ENCODE measurements at places on chromosomes 1 and 21. TPM values are rescaled to one million over a fixed set of nuclear protein-coding genes. Genes with fewer than 3 reads are reported as not detected.

GRCh38 chr1:32864375-32865019 lies 6.2 kb downstream of the FNDC5 start:
- DNase-seq = no peak

DNA sequence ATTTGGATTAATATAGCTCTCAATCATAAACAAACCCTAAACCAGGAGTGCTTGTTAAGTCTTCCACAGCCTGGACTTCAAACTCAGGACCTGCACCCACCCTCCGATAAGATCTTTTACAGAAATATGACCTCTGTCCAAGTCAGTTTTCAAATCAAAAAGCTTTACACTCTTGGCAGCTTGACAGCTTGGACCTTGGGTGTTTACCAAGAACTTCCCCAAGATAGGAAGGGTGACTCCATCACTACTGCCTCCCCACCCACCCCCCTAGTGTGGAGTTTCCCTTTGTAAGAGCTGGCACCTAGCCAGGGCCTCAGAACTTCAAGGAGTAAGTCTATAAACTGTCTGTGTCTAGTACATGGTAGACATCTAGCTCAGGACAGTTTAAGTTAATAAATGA lies 9.6 kb downstream of the BCAR3 start:
- DNase-seq = peak; percentile 93

GRCh38 chr1:63758791-63759190 lies 15.0 kb upstream of the ROR1 start:
- DNase-seq = no peak

GRCh38 chr1:44947774-44948311 lies 38.6 kb downstream of the EIF2B3 start:
- DNase-seq = no peak

Gene LCE1A
- total RNA-seq = not detected

Gene SRGAP2B
- 46.8 TPM for total RNA-seq

DNA sequence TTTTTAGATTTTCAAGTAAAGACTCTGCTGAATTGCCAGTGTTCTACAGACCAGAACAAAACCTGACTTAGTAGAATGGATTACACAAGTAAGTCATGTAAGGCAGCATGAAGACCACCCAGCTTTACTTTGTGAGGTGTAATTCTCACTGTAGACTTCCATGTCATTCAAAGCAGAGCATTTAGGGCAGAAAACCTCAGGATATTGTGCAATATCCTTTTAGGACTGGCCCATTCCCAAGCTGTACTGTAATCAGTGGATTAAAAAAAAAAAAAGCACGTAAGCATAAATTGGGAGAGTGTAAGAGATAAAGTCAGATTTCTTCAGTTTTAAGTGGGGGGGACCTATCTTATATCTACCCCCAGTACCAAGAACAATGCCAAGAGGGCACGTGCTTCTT lies 380.5 kb upstream of the PRMT6 start:
- DNase-seq = no peak

DNA sequence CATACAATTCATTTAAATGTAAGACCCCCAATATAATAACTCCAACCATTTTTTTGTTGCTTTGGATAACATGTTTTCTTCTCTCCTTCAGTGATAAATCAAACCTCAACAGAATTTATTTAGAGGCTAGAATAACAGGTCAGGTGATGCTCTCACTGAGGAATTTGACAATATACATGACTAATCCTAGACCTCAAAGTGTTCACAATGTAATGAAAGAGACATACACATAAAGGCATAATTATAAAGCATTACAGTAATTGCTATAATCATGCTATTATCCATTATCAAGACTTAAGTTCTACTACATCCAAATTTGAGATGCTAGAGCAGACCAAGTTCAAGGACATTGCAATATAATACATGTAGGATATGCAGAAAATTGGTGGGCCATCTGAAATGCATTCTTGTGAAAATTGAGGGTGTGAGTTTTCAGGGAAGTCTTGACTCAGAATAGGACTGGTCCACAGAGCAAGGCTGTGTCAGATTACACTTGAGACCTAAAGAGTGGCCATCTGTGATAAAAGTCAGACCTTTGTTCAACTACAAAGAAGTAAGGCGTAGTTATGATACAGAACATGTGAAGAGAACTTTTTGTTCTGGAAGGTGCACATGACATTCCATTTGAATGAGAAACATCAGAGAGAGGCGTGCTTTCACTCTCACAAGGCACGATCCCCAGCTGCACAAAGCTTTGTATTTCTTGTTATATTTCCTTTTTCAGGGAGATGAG lies 45.5 kb downstream of the UTP25 start:
- DNase-seq = no peak

DNA sequence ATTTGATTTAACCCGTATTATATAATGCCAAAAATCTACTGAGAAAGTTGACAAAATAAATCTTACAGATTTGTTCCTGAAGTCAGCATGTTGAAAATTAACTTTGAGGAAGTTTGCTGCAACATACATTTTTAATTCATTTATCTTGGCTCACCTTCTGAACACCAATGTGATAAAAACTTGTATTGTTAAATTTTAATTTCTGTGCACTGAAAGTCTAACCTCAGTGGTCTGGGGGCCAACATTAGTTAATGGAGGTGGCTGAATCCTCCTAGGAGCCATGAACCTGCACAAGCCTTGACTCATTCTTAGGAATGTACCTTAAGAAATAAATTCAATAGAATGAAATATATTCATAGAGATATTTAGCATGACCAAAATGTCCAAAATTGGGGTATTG lies 95.3 kb downstream of the ADSS2 start:
- no peak for DNase-seq

DNA sequence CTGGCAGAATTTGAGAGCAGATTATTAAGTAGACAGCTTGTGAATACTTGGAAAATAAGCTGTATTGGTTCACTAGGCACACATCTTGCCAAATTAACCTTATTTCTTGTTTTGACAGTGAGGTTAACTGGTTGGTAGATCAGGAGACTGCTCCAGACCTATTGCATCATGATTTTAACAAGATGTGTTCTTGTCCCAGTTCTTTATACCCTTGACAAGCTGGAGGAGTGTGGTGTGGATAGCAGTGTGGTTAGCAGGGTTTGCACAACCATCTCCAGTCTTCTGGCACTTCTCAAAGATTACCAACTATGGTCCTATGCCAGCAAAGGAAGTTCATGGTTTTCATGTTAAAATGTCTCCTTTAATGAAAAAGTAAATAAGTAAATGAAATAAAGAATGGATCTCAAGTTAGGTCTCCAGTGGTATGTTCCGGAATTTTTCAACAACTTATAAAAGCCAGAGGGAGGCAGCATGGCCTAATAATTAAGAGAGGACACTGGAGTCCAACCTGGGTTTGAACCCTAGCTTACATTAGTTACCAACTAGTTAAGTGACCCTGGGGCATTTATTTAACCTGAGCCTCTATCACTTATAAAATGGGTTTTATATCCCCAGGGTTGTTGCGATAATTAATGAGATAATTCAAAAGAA lies 34.1 kb downstream of the DDX20 start:
- DNase-seq = no peak

GRCh38 chr1:25697435-25698217 lies 81.0 kb downstream of the MAN1C1 start:
- no peak for DNase-seq

DNA sequence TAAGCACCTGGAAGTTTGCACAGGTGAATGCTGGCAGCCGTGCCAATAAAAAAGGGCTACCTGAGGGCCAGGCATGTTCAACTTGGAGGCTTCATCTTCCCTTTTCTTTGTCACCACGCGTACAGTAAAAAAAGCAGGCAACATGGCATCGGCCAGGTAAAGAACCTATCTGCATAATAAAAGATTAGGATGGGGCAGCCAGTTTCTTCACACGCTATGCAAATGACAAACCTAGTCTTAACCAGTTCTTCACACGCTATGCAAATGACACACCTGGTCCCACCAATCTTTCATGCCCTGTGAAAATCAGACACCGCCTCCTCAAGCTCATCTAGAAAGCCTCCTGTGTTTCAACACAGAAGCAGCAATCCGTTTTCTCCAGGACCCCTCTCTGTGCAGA lies 413.4 kb downstream of the HLX start:
- DNase-seq = no peak

DNA sequence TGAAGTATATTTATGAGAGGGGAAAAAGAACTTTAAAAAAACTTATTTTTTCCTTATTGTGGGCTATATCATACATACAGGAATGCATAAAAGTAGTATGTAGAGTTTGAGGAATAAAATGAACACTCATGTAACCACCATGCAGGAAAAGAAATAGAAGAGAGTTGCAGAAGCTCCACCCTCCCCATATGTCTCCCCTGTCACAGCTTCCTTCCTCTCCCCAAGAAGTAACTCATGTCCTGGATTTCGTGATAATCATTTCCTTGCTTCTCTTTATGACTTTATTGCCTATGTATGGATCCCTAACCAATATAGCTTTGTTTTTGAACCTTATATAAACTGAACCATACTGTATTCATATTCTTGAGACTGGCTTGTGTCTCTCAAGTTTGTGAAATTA lies 126.4 kb downstream of the ZZZ3 start:
- DNase-seq = no peak

GRCh38 chr21:40882192-40882915 lies 35.4 kb upstream of the DSCAM start:
- no peak for DNase-seq

DNA sequence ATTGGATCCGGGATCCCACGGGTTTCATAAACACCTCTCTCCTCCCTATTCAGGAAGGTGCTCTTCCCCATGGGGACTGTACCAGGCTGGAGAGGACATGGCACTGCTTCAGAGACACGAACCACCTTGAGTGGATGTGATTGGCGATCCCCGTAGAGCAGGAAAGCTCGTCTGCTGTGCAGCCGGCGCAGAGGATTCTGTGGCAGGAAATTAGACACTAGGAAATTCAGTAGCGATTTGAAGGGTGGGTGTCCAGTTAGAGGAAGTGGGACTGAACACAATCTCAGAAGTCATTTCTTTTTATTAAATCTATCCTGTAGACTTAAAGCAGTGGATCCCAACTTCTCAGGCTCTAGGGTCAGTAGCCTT lies 767 bp downstream of the PDIK1L start:
- no peak for DNase-seq

DNA sequence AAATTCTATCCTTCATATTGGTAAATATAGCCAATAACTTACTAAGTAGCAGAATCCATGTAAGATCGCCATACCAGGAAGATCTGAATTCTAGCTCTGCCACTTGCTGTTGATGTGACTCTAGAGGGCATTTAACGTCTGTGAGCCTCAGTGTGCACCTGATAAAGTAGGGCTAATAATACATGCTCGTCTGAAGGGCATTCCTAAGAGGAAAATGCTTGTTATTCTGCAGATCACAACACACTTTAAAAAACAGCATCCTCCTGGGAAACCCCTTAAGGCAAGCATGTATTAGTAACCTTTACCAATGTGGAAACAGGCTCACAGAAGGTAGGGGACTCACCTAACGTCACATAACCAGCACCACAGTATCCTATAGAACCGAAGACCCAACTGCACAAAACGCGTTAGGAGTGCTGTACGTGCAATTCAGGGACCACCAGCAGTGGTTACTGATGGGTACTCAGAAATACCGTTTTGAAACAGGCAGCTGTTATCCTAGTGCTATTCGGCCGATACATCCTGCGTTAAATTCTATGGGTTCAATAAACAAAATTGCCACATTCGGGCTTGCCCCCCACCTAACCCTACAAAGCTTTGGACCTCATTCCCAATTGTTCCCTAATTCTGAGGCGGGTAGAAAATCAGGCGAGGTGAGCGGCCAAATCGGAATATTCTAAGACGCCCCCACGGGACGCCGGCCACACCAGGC lies 758 bp downstream of the DEPDC1 start:
- no peak for DNase-seq

Gene LCK
- total RNA-seq = 1.1 TPM

DNA sequence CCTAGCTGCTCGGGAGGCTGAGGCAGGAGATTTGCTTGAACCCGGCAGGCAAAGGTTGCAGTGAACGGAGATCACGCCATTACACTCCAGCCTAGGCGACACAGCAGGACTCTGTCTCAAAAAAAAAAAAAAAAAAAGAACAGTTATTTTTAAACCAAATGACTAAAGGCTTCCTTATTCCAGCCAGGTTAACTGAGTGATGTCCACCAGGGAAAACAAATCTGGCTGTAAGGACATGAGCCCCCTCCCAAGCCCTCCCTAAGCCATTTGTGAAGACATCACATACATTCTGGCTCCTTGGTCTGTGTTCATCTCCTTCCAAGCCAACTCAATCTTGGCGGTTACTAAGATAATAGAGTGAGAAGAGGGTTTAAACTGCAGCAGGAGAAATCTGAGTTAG lies 8.2 kb downstream of the TMCC2 start:
- no peak for DNase-seq

Gene UMODL1
- total RNA-seq = not detected

GRCh38 chr1:112686417-112686816 lies 12.0 kb downstream of the MOV10 start:
- no peak for DNase-seq

- no peak for DNase-seq
These were observed 10.3 kb downstream of the AHCTF1 start for GRCh38 chr1:246921481-246921880.

Gene BCL2L15
- 0.23 TPM for total RNA-seq

DNA sequence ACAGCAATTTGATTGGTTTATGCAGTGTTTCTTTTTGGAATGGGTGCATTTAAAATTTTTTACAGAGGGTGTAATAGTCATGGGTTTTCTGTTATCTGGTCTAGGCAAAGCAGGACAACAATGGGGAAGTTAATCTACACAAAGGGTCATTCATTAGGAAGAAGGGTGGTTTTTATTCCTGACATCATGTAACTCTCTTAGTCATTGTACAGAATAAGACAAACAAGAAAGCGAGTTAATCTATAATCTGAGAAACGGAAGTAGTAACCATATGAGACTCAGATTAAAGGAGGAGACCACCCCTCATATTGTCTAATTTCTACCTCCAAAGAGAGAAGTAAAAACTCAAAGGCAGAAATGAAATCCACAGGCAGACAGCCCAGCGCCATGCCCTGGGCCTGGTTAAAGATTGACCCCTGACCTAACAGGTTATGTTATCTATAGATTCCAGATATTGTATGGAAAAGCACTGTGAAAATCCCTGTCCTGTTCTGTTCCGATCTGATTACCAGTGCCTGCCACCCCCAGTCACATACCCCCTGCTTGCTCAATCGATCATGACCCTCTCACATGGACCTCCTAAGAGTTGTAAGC lies 10.5 kb upstream of the IFI6 start:
- DNase-seq = no peak

Gene NEGR1
- total RNA-seq = 2.0 TPM

DNA sequence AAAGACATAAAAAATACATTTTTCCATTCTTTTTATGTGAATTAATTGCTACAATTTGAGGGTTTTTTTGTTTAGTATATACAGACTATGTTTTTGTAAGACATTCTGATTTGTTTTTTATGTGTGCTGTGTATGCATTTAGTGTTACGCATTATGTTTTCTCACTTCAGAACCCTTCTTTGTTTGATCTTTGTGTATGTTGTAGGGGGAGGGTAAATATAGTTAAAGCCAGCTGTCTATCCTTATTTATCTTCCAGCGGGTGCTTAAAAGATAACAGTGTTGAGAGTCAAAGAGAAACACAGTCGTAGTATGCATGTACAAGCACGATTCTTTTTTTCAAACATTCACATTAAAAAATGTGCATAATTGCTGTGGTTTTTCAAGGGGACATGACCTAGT lies 97.5 kb upstream of the KIAA1614 start:
- no peak for DNase-seq
